ENCODE measurements at places on chromosomes 16 and 17.

DNA sequence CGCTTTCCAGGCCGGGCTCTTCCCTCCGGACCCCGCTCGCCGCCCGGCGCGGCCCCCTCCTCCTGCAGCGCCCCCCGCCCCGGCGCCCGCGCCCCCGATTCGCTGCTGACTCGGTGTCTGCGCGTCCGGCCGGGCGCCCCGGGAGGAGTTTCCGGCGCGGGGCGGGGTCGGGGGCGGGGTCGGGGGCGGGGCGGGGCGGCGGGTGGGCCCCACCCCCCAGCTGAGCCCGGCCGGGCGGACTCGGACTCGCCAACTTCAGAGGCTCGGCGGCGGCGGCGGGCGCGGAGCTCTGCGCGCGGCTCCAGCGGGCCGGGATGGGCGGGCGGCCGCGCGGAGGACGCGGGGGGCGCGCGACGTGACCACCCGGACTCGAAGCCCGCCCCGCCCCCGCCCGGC is at the start of gene METRNL:
Gene METRNL, plus strand, starts transcription at position 258 of the 396 bp plus-strand sequence. CDS start 207 bp downstream, outside the sequence.
- DNase-seq: no peak

DNA sequence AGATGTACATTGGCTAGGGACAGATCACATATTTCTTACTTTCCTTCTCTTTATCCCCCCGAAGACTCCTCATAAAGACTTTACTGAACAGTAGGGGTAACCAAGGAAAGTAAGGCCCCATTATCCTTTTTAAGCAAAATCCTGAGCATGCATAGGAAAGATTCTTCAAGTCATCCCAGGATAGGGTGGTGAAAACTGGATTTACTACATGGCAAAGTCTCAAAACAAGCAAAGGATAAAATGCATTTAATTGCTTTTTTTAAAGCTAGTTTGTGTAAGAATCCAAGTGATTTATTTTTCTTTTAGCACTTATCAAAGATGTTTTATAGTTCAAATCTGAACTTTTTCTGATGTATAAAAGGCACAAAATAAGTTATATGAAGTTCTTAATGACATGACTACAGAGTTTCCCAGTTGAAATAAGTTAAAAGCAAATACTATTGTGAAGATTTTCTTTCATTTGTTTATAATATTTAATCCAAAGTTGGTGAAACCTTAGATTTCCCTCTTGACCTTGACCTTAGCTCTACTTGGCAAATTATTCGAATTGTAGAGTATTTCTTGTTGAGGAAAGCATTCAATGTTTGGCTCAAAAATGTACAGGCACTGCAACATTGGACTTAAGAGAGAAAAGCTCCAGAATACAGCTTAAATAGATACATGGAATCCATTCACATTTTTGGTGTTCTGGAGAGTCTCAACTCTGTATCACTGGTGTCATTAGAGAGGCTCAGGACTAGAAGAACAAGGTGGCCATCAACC is 104.3 kb downstream of the ABCA8 start:
- no peak for DNase-seq

DNA sequence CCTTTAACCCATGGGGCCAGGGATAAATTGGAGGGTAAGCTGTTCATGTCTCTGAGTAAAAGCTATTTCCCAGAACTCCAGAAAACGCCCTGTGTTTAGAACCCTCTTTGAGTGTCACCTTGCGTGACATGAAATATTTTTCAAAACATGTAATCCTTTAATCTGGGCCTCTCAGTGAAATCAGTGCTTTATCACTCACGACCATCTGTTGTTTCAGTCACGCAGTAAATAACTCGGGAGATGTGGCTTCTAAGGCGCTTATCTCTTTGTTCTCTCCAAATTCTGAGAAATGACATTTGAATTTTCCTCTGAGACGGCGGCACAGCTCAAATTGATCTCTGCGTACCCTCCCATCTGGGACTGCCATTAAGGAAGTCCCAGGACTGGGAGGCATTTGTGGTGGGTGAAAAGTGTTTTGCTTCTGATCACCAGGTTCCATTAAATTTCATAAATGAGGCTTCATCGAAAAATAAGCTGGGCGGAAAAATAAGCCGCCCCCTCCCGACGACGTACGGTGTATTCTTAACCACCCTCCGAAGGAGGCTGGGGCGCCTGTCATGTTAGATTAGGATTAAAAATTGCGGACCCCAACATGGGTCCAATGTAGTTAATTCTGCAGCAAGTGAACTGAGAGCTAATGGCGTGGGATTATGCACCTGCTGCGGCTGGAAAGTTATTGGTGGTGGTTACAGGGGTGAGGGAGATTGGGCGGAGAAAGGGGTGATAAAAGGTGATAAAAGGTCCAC is 12.7 kb downstream of the WFDC1 start:
- no peak for DNase-seq

- no peak for DNase-seq
Observed at GRCh38 chr17:65730711-65731169, 169.3 kb upstream of the AXIN2 start.
